ENCODE measurements at places on chromosomes 5 and 9.
A peak's percentile ranks its signal among the peaks of the same experiment; 100 is the strongest.

DNA sequence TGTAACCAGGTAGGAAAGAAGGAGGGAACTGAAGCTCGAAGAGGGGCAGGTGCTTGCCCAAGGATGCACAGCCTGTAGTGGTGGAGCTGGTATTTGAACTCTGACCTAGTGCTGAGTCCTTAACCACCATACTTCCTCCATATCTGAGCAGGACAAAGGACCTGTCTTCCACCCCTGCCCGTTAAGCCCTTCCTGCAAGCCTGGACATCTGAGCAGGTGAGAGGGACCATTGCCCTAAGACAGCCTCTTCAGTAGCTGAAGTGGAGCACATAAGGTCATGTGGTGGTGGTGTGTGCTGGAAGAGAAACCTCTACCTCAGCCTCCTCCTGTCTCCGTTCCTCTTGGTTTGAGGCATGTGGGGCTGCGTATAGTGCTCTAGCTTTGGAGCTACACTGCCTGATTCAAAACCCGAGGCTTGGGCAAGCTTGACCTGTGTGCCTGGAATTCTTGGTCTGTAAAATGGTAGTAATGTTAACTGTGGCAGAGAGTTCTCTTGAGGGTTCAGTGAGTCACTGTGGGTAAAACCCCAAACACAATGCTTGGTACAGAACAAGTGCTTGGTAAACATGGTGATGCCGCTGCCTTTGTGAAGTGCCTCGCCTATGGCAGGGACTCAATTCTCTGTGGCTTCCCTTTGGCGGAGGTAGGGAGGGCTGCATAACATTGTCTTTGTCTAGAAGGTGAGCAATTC is 7.4 kb downstream of the GALNT10 start:
- DNase-seq: no peak

DNA sequence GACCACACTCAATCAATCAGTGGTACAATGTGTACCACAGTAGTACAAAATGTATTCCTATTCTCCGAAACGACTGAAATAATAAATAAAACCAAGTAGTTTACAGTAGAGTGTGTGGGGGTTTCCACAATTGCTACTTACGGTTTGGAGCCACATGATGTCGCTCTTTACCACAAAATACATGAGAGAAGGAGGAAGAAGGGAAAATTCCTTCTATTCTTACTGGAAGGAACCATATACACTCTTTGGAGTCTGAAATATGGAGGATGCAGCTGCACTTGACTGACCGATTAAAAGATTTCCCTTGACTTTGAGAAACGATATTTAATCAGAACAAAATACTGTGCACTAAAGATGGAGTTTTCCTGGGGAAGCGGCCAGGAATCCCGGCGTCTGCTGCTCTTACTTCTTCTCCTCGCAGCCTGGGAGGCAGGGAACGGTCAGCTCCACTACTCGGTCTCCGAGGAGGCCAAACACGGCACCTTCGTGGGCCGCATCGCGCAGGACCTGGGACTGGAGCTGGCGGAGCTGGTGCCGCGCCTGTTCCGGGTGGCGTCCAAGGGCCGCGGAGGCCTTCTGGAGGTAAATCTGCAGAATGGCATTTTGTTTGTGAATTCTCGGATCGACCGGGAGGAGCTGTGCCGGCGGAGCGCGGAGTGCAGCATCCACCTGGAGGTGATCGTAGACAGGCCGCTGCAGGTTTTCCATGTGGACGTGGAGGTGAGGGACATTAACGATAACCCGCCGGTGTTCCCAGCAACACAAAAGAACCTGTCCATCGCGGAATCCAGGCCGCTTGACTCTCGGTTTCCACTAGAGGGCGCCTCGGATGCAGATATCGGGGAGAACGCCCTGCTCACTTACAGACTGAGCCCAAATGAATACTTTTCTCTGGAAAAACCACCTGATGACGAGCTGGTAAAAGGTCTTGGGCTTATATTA is at the start of gene PCDHA4:
TSS of gene PCDHA4 (plus strand) at position 235 of the 942 bp plus-strand sequence.
- no peak for DNase-seq

DNA sequence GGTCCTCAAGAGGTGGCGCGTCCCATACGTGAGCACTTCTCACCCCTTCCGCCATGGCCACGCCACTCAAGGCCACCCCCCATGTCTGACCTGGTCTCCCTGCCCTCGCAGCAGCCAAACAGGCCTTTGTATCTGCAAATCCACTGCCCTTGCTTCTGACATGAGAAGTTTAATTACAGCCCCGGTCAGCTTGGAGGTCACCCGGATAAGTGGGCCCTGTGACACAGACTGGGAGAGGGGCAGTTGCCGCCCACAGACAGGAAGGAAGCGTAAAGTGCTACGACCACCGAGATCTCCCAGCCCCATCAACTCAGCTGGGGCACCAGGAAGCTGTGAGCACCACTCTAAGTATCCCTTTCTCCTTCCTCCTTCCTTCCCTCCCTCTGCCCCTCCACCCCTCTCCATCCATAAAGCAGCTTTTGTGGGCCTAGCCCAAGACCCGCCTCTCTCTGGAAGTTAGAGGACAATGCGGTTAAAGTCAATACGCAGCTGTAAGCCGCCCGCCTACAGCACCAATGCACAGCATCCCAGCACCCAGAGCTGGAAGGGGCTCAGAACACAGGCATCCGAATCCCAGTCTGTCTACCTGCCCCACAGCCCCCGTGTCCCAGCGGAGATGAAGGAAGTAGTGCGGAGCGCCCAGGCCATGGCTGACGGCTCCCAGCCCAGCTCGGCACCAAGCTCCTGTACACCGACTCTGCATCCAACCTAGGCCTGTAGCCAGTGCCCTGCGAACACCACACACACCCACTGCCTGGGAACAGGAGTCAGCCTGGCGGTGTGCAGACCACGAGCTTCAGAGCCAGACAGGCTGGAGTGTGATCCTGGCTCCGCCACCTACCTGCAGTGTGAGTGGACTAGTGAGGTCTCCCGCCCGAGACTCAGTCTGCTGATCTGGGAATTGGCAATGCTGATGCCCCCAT is 44.8 kb upstream of the RNF130 start:
- no peak for DNase-seq

GRCh38 chr5:978693-979092 is 29.9 kb upstream of the NKD2 start:
- DNase-seq: no peak

GRCh38 chr5:143400541-143401226 is 2.8 kb downstream of the NR3C1 start:
- peak; percentile 56 for DNase-seq

DNA sequence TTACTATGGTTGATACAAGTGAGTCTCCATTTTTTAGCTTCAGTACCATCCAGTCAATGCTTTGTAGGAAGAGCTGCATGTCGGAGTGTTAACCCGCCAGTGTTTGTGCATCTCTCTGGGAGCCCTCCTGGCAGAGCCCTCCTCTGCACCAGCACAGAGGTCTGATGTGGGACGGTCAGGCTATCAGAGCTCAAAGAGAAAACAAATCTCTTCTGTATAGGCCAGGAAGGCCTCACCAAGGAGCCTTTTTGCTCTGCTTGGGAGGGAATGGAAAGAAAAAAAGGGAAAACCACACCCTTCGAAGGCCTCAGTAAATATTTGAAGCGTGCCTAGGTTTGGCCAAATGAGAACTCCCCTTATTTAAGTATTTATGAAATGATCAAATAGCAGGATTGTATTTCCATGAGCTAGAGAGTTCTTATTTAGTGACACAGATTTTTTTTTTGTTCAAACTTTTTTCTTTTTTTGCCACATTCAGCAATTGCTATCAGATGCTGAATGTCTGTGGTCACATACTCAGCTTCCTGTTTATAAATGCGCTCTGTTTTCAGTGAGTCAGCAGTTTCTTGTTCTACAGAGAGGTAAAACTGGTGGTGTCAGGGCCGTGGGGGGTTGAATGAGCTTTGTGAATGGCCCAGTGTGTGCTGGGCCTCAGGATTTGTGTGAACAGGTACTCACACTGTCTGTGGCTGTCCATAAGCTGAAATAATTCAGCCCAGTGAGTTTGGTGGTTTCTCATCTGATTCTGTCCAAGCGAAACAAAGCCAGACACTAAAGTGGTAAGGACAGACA is 226.6 kb downstream of the SNX18 start:
- DNase-seq: no peak

- DNase-seq: no peak
Observed at GRCh38 chr9:133470988-133471387, 7.9 kb downstream of the SLC2A6 start.

DNA sequence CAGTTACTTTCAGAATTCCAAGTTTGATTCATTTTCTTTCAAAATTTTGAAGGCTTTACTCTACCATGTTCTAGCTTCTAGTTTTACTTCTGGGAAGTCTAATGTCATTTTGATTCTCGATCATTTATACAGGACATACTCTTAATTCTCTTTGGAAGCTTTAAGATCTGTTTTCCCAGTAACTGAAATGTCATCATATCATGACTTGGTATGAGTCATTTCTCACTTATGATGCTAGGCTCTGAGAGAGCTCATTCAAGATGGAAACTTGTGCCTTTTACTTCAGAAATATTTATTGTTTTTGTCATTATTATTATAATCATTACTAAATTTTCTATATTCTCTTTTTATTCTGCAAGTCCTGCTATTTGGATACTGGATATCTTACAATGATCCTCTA is 222.3 kb downstream of the PARP8 start:
- DNase-seq: no peak

- no peak for DNase-seq
Observed at GRCh38 chr9:13648676-13649075, 369.2 kb upstream of the MPDZ start.

- no peak for DNase-seq
Observed at GRCh38 chr5:33433303-33434240, 7.2 kb upstream of the TARS1 start.

DNA sequence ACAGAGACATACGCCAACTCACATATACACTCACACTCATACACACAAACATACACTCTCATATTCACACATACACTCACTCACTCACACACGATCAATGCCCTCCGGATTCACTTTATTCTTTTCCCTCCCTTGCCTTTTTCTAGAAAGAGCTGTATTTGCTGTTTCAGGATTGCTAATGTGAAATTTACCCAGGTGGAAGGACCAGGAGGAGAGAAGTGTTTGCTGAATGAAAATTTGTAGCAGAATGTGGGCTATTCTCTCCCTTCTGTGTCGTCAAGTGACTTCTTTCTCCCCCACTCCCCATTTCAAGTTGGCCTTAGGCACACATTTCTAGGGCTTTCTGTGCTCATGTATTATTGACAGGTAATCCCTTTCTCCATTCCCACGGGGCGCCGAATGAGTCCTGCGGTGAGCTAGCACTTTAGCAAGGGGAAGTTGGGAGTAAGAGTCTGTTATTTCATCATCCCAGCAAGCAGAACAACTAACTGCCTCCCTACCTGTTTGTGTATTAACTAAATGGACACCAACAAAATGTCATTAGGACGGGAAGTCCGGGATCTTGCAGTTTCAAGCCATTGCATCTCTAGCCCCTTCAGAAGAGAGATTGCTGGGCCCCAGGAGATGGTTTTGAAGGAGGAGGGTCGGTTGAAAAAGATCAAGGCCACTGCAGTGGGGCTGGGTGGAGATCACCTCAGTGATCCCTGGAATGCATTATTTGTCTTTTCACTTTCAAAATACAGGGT is 97.1 kb upstream of the TAF11L2 start:
- DNase-seq: no peak

DNA sequence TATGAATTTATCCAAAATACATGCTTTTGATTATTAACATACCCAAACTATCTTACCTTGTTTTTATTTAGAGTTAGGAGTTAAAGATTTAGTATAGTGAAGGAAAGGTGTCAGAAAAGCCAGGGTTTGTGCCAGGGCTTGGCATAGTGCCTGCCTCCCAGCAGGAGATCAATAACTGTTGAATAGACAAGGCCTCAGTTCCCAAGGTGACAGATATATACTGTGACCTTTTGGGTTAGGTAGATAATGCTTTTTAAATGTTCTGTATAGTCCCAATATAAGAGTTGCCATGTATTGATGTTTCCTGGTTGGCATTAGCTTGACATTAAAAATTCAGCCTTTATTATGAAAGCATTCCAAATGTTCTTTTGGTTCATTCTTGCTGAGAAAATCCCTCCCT is 121.8 kb downstream of the MCTP1 start:
- no peak for DNase-seq

DNA sequence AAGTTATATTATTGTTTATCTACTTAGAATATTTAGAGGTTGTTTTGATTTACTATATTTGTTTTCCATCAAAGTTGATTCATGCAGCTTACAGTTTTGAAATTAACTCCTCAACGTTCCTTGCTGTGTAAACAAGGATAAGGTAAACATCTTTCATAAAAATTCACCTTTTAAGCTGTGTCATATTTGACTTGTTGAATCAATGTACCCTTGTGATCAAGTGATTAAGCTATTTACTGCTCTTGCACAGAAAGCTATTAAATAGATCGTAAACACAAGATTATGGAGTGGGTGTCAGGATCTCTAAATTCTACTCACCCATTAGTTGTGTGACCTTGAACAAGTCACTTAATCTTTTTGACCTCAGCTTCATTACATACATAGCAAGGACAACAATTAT is 2054.0 kb upstream of the NUDT12 start:
- DNase-seq: no peak

- no peak for DNase-seq
Observed at GRCh38 chr9:81824802-81825730, 103.2 kb upstream of the SPATA31D4 start.

DNA sequence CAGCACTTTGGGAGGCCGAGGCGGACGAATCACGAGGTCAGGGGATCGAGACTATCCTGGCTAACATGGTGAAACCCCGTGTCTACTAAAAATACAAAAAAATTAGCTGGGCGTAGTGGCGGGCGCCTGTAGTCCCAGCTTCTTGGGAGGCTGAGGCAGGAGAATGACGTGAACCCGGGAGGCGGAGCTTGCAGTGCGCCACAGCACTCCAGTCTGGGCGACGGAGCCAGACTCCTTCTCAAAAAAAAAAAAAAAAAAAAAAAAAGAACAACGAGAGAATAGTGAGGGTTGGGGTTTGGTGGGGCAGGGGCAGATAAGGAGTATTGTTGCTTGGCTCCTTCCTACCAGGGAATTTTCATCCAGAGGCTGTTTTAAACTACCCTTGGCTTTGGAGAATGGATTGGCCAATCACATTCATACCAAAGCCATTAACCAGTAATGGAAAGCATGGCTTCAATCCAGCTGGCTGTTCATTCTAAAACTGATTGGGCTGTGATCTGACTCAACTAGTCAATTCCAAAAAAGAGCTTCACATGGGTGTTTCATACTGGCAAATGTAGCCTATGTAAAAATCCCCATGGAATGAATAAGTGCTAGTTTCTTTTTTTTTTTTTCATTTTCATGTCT is 64.4 kb downstream of the PLCXD3 start:
- no peak for DNase-seq

GRCh38 chr9:126885131-126885641 is 24.7 kb downstream of the ZBTB34 start:
- no peak for DNase-seq

- DNase-seq: no peak
Observed at GRCh38 chr9:85543196-85543595, 198.6 kb downstream of the AGTPBP1 start.

DNA sequence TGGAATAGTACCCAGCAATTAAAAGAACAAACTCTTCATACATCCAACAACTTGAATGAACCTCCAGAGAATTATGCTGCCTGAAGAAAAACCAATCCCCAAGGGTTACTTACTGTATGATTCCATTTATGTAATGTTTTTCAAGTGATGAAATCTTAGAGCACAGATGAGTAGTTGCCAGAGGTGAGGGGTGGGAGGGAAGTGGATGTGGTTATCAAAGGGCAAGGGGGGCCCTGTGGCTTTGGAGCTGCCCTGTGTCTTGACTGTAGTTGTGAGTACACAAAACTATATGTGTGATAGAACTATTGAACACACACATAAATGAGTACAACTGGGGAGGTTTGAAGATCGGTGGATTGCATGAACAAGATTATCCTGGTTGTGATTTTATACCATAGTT is 115.8 kb upstream of the SLC25A48 start:
- DNase-seq: no peak

- no peak for DNase-seq
Observed at GRCh38 chr5:157747766-157748700, 4.5 kb downstream of the LSM11 start.

- no peak for DNase-seq
Observed at GRCh38 chr5:170296036-170296934, 1.3 kb downstream of the LCP2 start.
